Calu3 (cell line): ENCODE measurements at places on chromosomes 3 and 15. TPM values are rescaled to one million over a fixed set of nuclear protein-coding genes. Genes with fewer than 3 reads are reported as not detected.

The CP gene
- 4.0 and 5.4 TPM in 2 replicates for total RNA-seq

The TCF12 gene
- 115 and 127 TPM in 2 replicates for total RNA-seq

The ANKDD1A gene
- 0.37 and 0.42 TPM in 2 replicates for total RNA-seq

The KIF9 gene
- 8.9 and 10.0 TPM in 2 replicates for total RNA-seq

The GPR149 gene
- not detected in 2 replicates for total RNA-seq

The SEMA5B gene
- total RNA-seq: not detected in 2 replicates
